ENCODE measurements at places on chromosomes 4 and X.

- DNase-seq = peak; percentile 16
These were observed 181.6 kb downstream of the LARP7 start for GRCh38 chr4:112818594-112818965.

- no peak for DNase-seq
These were observed 93.0 kb upstream of the ANK2 start for GRCh38 chr4:112956484-112956896.

- no peak for DNase-seq
These were observed 7.4 kb downstream of the DCAF8L2 start for GRCh38 chrX:27597508-27597907.

DNA sequence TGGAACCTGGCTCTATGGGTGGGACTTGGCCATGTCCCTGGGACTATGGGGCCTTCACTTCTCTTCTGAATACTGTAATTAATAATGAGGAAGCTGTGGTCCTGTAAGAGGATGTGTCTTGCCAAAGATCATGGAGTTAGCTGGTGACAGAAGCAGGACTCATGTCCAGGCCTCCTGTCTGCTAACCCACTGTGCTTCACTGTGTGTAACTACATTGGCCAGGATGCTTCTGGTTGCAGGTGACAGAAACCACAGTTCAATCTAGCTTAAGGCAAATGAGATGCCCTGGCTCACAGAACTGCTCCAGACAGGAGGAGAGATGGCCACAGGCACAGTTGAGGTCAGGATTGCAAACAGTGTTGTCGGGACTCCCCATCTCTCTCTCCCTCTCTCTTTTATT lies 3.1 kb downstream of the MTMR1 start:
- no peak for DNase-seq

DNA sequence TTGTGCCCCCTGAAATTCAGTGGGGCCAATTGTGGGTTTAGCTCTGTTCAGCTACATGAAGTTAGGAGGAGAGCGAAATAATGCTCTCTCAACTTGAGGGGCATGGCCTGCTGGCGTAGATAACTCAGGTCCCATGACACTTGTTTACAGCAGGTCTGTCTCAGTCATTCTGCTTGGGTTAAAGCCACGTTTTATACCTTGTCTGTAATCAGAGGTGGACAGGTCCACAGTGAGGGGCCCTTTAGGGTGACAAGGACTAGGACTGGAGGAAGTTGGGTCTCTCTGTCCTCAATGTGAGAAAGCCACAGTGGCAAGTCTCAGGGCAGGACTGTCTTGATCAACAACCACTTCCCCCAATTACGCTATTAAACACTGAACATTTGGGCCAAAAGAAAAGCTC lies 49.0 kb downstream of the PDHA1 start:
- DNase-seq = no peak

DNA sequence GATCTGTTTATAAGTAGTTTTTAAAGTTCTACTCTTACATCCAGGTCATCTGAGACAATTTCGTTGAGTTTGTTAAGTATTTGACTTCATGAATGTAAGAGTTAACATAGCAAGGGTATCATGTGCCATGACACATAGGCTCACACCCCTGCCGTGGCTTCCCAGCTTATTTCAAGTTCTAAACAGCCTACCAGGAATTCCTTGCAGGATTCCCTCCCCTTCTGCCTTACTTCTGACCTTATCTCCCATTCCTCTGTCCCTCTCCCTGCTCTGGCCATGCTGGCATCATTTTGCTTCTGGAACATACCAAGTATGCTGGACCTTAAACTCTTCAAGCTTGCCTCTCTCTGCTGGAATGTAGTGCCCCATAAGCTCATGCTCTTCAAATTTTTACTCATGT lies 369.9 kb upstream of the PCDH7 start:
- no peak for DNase-seq

GRCh38 chr4:128006592-128006991 lies 41.4 kb downstream of the ABHD18 start:
- DNase-seq = no peak

GRCh38 chr4:4941751-4942150 lies 77.5 kb downstream of the CYTL1 start:
- no peak for DNase-seq

GRCh38 chr4:2837904-2838496 lies 5.6 kb upstream of the ADD1 start:
- DNase-seq = no peak

DNA sequence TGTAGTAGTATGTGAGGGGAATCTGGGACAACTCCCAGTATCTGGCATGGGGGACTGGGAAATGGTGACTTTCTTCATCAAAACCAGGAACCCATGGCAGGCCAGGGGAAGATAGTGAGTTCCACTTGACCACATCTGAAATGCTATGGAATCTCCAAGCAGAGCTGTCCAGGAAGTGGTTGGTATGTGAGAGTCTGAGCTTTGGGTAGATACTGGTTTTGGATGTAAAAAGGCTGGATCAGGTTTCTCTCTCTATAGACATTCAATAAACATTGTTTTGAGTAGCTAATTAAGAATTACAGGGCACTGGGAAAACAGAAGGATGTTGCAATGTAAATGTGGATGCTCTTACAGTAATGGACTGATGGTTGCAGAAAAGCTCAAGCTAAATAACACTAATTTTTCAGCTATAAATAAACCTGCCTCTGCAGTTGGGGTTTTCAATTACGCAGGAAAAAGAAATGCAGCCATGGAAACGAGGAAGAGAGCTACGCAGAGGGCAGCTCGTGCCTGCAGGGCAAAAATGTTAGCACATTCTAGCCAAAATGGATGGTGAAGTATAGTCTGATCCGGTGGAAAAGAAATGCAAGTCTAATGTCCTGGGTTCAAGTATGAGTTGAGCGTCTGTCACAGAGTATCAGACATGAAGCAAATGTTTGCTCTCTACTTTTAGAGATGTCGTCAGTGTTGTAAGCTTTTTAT lies 13.4 kb upstream of the CHRNA9 start:
- DNase-seq = no peak

GRCh38 chrX:28639451-28639850 lies 52.2 kb downstream of the IL1RAPL1 start:
- no peak for DNase-seq

- DNase-seq = no peak
These were observed 14.2 kb downstream of the COX7B2 start for GRCh38 chr4:46894826-46895225.

Measured in NCI-H1694 treated with DMSO at 0.1 percent for 48 hours (cell line).